ENCODE measurements at places on chromosomes 7 and 10. TPM values are rescaled to one million over a fixed set of nuclear protein-coding genes. Genes with fewer than 3 reads are reported as not detected.

GRCh38 chr10:4984971-4985594 lies 18.6 kb downstream of the AKR1C2 start:
- no peak for DNase-seq

GRCh38 chr10:92490387-92490786 lies 83.5 kb downstream of the IDE start:
- DNase-seq: no peak

DNA sequence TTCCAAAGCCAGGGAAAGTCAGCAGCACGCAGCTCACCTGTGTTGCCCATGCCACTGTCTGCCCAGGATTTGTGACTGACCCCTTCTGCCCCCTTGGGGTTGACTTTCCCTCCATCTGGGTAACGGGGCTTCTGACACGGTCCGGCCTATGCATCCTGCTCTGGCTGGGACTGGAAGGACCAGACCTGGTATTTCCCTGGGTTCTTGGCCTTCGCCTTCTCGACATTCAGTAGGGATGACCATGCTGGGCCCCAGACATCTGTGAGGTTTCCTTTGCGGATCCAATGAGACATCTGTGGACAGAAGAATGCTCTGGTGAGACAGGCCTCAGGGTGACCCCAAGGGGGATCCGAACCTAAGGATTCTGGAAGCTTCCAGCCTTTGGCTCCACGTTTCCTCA lies 34.2 kb upstream of the ZNF716 start:
- no peak for DNase-seq

DNA sequence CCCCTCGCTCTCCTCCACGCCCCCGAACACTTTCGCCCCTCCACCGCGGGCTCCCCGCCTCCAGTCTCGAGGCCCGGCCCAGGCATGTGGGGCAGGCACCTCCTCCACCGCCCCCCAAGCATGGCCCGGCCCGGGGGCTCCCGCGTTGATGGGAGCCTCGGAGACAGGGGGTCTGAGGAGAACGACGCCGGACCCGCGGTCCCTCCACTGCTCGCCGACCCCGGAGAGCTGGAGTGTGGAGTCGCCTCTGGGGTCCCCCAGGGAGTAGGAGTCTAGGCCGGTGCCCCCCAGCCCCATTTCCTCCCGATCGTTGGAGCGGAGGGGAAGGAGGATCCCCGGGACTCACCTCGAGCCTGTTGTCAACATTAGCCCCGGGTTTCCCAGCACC lies 206 bp downstream of the UPF2 start:
- DNase-seq: no peak

DNA sequence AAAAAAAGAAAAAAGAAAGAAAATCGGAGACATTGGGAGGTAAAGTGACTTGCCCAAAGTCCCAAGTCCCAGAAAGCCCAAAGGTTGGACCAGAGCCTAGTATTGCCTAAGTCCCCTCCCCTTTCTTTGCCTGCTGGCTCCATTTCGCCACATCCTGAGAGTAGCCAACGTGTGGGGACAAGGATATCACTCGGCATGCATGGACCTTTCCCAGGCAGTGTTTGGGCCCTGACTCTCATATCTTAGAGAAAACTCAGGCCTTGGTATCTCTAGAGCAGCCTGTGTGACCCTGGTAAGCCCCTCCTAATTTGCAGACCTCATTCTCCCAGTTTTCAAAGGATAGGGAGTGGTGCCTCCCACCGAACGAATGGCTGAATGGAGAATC lies 294.2 kb upstream of the ZMIZ1 start:
- DNase-seq: no peak

DNA sequence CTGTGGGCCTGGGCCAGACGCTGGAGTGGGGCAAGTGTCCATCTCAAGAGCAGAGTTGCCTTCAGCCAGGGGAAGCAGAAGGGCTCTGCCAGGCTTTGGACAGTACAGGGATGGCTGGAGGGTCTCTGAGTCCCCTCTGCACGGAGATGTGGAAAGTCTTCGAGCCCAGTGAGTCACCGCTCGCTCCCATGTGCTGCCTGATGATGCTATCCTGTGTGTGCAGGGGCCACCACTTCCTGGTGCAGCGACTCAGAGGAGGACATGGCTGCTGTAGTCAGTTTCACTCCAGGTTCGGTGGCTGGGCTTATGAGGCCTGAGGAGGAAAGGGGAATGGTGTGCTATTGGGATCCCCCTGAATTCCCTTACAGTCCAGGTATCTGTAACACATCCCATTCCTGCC lies 6.0 kb downstream of the ADCYAP1R1 start:
- DNase-seq: no peak

DNA sequence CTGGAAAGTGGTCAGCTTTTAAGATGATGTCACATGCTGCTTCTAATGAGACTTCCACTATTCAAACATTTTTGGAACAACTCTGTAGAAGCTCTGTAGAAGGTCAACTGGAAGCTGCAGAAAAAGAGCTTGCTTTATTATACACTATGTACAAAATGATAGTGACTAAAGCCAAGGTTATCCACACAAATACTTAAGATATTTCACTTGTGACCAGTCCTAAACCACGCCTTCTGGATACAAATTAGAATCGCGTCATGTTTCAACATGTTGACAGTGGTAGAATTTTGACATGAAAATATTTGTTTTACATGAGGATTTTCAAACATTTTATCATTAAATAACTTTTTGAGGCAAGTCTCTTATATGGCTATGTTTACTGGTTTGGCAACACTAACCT lies 499.6 kb upstream of the PHF14 start:
- no peak for DNase-seq

DNA sequence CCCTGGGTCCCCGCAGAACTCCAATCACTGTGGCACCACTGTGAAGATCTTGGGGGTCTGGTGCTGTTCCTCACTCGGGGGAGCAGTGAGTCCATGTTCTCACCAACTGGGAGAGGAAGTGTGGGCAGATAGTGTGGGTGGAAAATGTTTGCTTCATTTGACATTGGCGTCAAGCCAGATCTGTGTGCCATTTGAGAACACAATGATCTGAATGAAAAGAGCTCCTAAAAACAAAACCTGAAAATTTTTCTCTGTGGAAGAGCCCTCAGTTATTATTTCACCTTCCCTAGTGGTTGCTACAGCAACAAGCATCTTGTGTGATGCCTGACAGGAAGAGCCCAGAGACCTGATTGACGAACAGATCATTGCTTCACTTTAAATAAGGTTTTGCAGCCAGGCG lies 125.6 kb downstream of the VIPR2 start:
- no peak for DNase-seq

- DNase-seq: no peak
Observed at GRCh38 chr10:30747633-30748032, 118.1 kb upstream of the LYZL2 start.

The NEUROG3 gene
- not detected for polyA plus RNA-seq
